ENCODE measurements at places on chromosomes 2 and 18.

- no peak for DNase-seq
Observed at GRCh38 chr2:19630921-19631320, 270.9 kb downstream of the TTC32 start.

- DNase-seq: no peak
Observed at GRCh38 chr2:421406-421805, 133.5 kb upstream of the ALKAL2 start.

GRCh38 chr2:154484338-154485099 lies 214.0 kb upstream of the KCNJ3 start:
- no peak for DNase-seq

- no peak for DNase-seq
Observed at GRCh38 chr2:240519396-240520129, 38.2 kb downstream of the ANKMY1 start.

- no peak for DNase-seq
Observed at GRCh38 chr2:109533823-109534222, 79.9 kb downstream of the SEPTIN10 start.

DNA sequence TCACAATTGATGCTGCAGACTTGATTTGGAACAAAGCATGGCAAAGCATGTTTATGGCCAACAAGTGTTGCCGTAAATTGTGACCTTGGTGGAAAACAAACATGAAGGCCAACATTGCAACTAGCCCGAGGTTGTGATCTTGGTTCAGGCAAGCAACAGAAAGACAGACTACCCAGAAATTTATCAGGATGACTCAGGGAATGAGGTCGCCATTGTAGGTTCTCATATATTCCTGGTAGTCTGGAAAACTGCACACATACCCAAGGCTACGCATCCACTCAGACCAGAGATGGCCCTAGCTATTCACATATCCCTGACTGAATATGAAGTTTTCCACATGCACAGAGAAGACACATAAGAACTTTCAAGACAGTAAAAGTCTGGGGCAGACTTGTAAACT lies 30.1 kb downstream of the CYP1B1 start:
- no peak for DNase-seq

DNA sequence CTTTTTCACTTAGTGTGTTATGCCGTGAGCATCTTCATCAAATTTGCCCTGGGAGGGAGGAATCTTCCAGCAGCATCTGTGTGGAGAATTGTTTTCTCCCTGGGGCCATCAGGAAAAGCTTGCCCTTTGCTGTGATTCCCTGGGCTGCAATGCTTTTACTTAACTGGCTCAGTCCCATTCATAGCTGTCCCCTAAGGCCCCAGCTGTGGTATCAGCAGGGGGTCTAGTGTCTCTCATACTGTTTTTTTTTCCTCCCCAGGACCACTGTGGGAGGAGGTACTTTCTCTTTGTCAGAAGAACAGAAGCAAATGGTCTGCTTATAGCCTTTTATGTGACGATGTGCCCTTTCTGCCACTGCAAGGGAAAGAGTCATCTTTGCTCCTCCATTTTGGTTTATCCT lies 176.8 kb upstream of the CELF4 start:
- DNase-seq: no peak

- no peak for DNase-seq
Observed at GRCh38 chr2:230944123-230944653, 19.1 kb upstream of the GPR55 start.

DNA sequence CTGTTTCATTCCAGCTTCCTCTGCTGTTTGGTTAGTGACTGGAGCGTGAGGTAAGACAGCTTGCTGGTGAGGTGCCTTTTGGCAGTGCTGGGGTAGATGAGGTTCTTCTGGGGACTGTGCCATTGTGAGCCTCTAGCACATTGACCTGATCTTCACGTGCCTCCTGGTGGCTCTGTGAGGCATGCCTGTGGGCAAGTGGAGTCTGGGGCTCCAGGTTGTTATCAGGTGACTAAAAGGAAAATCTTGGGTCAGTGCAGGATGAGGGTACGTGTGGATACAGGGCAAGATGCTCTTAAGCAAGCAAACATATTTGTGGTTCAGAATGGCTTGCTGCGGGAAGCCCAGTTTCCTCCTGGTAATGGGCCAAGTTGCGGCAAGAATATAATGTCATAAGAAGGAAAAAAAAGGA lies 75.4 kb downstream of the FHOD3 start:
- no peak for DNase-seq

GRCh38 chr2:54083445-54083844 lies 32.0 kb upstream of the ACYP2 start:
- DNase-seq: no peak

- no peak for DNase-seq
Observed at GRCh38 chr2:102282678-102283091, 28.7 kb upstream of the IL1RL1 start.

DNA sequence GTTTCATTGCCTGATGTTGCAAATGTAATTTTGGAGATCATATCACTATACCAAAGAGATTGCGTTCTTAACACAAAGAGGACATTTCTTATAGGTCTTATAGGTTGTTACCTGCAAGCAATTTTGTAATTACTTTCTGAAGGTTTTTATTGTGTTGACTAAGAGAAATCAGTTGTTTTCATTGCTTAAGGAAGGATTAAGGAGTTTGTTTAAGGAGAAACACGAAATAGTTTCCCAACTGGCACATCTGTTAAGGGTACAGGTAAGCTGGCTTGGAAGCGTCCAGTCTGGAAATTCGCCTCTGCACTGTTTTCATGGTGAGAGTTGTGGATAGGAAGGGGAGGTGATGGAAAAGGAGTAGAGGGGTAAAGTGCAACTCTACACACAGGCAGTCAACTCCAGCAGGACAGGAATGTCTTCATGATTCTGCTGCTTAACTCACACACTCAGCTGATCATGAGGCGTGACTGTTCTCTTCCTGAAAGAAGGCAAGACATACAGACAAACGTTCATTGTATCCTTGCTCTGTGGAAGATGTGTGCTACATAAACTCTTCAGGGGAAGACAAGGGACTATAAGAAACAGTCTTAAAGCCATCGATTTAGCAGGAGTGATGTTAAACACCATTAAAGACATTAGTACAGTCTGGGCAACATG lies 61.4 kb upstream of the ACSL3 start:
- DNase-seq: no peak

- no peak for DNase-seq
Observed at GRCh38 chr18:32078845-32079244, 12.8 kb upstream of the RNF138 start.

Data from cortex of kidney (tissue), 1 donor.